Esophagus squamous epithelium (tissue), 5 donors: ENCODE measurements at places on chromosomes 5 and 9. TPM values are rescaled to one million over a fixed set of nuclear protein-coding genes. Genes with fewer than 3 reads are reported as not detected.

- DNase-seq, result no peak
These were observed 112.4 kb downstream of the CETN3 start for GRCh38 chr5:90297045-90297764.

GRCh38 chr9:110255463-110256379 is 586 bp downstream of the TXN start:
- DNase-seq, result peak; percentile 6

DNA sequence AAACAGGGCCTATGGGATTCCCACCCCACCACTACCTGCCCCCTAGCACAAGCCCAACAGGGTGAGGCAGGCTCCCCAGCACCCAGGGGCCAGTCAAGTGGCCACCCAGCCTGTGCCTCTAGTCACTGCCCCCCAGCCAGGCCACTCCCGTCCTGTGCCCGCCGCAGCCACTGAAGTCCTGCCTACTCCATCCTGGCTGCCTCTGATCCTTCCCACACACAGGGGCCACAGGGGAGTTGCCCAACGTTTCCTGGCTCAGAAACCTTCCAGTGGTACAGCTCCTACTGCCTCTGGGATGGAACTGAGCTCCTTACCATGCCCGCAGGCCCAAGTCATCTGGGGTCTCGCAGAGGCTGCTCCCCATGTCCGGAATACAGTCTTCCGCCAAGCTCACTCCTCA is 70.2 kb upstream of the STXBP1 start:
- DNase-seq, result no peak

DNA sequence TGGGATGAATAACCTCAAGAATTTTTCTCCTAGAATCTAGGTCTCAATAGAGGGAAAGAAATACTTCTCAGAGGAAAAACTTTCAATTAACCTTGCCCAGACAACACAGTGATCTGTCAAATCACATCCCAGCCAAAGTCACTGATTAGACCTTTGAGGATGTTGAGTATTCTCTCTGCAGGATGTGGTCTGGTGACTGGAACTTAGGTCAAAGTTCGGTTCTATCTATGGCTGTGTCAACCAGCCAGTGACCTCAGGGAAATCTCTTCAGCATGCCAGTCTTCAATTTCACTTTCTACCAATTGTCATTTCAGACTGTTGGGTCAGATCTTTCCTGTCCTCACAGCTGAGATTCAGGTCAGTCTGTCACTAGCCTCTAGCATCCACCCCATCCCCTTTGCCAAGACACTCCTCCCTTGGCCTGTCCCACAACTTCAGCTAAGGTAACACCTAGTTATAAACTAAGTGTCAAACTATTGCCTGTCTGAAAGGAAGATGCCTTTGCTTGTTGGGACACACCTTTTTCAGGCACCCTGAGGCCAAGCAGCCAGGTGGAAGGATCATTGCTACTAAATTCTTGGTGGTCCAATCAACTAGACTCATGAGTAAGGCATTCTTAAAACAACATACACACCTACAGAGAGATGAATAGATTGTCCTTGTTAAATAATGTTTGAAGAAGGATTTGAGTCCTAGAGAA is 156.3 kb upstream of the FST start:
- DNase-seq, result no peak

DNA sequence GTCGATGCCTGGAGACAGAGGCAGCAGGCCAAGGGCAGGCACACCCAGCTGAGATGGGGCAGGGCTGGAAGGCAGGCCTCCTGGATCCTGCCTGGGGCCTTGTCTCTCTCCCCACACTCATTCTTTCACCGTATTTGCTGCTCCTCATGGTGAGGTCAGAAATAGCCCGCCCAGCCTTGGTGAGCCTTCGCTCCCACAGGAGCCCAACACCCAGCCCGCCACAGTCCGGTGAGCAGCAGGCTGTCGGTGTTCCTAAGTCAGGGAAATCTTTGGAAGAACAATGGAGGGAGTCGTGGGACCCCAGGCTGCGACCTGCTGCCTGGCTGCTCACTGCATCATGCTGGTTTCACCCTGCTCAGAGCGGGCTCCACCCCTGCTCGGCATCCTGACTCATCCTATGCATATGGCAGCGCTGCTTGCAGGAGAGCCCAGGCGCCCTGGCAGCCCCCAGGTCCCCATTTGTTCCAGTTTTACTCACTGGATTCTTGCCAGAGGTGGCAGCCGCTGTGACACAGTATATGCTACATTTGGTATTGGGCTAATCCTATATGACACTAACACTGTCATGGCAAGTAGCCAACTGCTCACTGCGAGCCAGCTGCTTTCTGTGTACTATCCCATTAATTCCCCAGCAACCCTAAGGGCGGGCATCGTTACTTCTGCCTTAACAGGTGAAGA is 53.2 kb upstream of the NCS1 start:
- DNase-seq, result no peak

GRCh38 chr9:121692606-121693387 is 41.4 kb downstream of the DAB2IP start:
- no peak for DNase-seq

DNA sequence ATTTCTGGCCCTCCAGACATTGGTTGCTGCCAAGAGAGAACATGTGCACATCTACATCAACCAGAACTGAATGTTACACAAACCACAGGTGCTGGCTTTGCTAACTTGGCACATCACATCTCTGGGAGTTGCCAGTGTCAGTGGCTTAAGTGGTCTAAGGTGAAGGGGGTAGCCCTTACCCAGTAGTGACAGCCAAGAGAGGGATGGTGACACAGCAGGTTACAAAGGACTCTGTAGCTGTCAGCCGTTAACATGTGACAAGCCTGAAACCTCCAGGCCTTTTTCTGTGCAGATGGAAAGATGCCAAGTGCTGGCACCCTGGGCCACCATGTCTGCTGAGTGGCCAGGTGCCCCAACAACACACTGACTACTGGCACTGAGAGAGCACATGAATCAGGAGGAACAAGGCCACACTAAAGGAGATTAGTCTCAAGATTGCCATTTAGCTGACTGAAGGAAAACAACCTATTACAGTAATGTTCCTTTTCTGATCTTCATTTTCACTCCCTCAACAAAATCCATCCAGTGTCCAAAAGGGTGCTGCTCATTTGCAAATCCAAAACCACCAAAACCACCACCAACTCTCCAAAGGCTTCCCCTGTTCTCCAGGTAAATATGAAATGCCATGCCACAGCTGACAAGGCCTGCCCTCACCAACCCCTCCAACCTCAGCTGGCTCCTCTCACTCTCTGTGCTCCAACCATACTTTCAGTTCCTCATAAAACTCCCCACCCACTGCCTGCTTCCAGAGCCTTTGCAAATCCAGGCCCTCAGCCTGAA is 20.2 kb downstream of the SIL1 start:
- no peak for DNase-seq

- no peak for DNase-seq
These were observed 58.2 kb upstream of the CKS2 start for GRCh38 chr9:89252651-89253267.

GRCh38 chr9:127058645-127059021 is 63.8 kb downstream of the ANGPTL2 start:
- no peak for DNase-seq

DNA sequence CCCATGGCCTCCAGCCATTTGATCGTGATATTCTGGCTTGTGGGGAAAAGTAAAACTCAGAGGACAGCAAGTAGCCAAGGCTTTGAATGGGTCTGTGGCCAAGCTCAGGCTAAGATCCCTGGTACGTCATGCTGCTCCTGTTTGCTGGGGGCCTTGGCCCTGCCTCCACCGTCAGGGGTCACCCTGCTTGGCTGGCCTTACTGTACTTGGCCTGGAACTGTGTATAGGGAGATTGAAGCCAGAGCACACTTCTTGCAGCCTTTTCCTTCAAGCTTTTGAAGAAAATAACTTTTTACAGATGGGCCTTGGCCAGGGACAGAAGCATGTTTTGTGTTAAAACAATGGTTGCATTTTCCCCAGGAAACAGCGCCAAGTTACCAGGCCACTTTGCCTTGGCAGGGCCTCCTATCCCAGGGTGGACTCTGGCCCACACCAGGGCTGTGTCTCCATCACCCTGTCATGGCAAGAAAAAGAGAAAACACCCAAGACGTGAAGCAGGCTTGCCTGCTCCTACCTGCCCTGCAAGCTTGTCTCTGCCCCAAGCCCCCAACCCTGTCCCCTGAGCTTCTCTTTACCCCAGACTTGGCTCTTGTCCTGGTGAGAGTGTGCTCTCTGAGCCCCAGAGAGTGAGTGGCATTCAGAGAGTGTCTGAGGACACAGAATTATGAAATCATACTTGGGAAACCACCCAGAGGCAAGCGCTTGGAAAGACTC is 286.9 kb downstream of the GADD45G start:
- no peak for DNase-seq

GRCh38 chr5:116365006-116365496 is 209.6 kb downstream of the SEMA6A start:
- DNase-seq, result no peak

DNA sequence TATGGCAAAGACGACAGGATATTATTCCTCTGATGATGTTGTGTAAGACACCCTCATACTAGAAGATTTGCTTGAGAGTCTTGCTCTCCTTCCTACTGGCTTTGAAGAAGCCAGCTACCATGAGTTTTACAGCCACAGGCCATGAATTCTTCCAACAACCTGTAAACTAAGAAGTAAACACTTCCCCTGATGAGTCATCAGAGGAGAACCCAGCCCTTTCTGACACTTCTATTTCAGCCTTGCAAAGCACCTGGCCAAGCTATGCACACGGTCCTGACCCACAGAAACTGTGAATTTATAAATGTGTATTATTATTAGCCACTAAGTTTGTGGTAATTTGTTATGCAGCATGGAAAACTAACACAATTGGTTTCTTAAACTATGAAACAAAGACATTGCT is 288.8 kb upstream of the ADAMTSL1 start:
- no peak for DNase-seq

DNA sequence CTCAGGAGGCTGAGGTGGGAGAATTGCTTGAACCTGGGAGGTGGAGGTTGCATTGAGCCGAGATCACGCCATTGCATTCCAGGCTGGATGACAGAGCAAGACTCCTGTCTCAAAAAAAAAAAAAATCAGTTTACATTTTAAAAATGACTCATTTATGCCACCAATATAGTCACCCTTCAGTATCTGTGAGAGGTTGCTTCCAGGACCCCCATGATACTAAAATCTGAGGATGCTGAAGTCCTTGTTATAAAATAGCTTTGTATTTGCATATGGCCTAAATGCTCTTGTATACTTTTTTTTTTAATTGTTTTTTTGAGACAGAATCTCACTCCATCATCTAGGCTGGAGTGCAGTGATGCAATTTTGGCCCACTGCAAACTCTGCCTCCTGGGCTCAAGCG is 5.8 kb downstream of the OCLN start:
- no peak for DNase-seq

GRCh38 chr9:129879103-129879699 is 43.9 kb downstream of the USP20 start:
- DNase-seq, result no peak

- no peak for DNase-seq
These were observed 385.8 kb downstream of the EFNA5 start for GRCh38 chr5:107284822-107285525.

- no peak for DNase-seq
These were observed 46.7 kb downstream of the FNBP1 start for GRCh38 chr9:129996161-129996830.

DNA sequence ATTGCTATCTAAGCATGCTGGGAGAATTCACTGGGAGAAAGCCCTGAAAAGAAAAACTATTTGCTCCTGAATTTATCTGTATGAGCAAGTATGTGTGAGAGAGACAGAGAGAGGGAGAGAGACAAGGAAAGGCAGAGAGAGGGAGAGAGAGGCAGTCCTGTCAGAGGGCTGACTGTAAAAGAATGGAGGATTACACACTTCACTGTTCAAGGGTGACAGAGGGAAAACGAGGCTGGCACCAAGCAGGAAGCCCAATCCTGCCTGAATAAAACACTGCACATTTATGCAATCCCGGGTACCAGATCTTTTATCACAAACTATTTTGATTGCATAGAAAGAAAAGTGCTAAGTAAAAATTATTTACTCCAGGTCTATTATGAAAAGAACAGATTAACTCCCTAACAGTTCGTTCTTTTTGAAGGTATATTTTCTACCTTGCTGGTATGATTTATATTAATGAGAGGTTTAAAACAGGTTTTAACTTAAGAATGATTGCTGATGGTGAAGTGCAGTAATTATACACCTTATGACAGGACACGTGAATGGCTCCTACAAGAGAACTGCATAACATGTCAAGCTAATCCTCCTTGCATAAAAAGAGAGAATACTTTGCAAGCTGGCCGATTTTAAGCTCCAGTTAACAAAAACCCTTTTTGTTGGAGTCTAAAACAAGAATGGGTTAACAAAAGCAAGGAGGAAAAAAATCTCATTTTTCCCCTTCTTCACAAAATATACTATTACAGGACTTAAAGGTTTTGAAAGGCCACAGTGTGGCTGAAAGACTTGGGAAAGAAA is 82.5 kb downstream of the NFIB start:
- no peak for DNase-seq

- no peak for DNase-seq
These were observed 2.0 kb downstream of the FCHSD1 start for GRCh38 chr5:141649056-141649688.

DNA sequence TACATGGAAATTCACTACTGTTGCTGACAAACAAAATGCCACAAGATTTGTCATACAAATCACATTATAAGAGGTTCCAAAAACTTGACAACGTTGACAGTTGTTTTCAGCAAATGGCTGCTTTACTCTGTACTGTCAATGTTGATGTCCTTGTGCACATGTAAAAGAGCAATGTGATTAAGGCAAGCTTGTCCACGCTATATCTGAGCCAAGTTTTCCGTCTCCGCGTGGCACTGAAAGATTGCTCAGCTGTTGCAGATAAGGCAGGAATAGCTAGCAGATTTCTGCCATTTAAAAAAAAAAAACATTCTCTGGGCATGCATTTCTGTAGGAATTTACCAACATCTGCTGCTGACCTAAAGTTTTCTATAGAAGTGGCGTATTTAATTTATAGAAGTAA is 46.4 kb upstream of the MEF2C start:
- DNase-seq, result no peak

DNA sequence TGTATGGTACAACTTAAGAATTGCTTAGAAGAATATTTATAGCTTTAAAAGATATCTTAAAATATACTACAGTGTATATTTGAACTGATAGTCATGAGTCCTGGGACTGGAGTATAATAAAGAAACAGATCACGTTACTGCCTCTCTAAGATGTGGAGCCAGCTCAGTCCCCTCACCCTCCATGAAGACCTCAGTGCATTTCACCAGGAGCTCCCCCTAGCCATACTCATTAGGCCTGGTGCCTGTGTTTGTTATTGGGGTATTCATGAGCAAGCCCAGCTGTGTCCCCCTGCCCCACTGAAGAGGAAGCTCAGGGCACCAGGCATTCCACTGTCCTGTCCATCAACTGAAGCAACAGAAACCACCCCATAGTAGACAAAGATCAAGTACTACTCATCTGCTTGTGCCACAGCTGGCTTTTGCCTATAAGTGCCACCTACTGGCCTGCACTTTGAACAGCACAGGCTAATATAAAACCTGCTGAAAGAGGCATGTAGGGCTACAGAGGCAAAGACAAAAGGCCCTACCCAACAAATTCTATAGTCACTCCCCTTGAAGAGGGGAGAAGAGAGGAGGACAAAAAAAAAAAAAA is 850.2 kb upstream of the NUDT12 start:
- no peak for DNase-seq

- no peak for DNase-seq
These were observed 345.7 kb upstream of the SLC30A5 start for GRCh38 chr5:68748101-68748500.

Gene S1PR3
- total RNA-seq, result 14.3 TPM

Gene FUT7
- total RNA-seq, result 0.13 TPM

Gene GFI1B
- total RNA-seq, result not detected

Gene PCDH1
- 54.9 TPM for total RNA-seq

Gene KIF27
- total RNA-seq, result 4.1 TPM

Gene TRIM7
- 52.0 TPM for total RNA-seq

Gene UNC13B
- total RNA-seq, result 25.6 TPM

Gene KIF20A
- total RNA-seq, result 5.7 TPM

Gene MEIKIN
- total RNA-seq, result not detected

Gene TMC1
- not detected for total RNA-seq

Gene ANKRD33B
- 0.57 TPM for total RNA-seq

Gene SPINK7
- 264 TPM for total RNA-seq

Gene ARSK
- 4.4 TPM for total RNA-seq
